ENCODE measurements at places on chromosomes 4 and X. TPM values are rescaled to one million over a fixed set of nuclear protein-coding genes. Genes with fewer than 3 reads are reported as not detected.

- no peak for DNase-seq
Measured at GRCh38 chr4:26763648-26764047, 97.0 kb upstream of the STIM2 start.

DNA sequence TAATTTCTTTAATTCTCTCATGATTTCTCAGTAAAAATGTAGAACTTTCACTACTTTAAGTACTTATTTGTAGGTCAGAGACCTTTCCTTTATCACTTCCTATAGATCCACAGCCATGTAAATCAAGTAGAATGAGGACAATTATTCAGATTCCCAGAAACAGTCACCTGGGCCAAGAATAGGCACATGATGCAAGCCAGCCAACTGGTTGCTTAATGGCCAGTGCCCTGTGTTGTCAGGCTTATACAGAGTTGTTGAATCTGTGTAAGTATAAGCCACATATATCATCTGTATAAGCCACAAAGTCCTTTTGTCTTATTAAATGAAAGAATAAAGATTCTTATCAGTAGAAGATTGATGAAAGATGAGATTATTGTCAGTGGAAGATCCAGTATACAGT lies 5.2 kb downstream of the BANK1 start:
- DNase-seq, result no peak

- no peak for DNase-seq
Measured at GRCh38 chr4:134027931-134028330, 173.7 kb downstream of the PABPC4L start.

DNA sequence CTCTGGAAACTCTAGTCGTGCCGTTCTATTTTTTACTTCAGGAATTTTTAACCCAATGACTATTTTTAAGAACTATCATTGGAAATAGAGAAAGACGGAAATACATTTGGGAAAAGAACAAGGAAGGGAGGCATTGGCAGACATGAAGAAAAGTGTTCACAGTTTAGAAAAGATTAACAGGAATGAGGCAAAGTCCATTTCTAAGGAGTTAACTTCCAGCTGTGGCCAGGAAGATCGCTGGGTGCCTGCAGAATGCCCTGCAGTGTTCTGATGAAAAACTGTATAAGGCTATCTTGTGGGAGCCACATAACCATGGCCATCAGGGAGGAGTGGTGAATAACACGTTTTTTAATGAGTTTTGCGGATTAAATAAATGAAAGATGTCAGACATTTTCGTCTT lies 150.6 kb upstream of the VCX3A start:
- no peak for DNase-seq

DNA sequence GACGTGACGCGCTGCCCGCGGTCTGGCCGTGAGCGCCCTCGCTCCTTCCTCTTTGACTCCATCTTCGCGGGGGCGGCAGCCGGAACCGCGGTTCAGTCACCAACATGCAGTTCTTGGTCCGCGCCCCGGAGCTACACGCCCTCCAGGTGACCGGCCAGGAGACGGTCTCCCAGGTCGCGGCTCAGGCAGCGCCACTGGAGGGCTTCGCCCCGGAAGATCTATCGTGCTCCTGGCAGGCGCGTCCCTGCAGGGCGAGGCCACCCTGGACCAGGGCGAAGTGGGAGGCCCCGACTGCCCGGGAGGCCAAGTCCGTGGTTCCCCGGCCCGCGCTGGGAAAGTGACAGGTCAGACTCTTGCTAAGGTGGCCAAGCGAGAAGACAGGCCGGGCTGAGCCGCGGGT lies 2.9 kb downstream of the TRIML2 start:
- DNase-seq, result no peak

GRCh38 chrX:136268051-136269048 lies 17.1 kb upstream of the MAP7D3 start:
- DNase-seq, result no peak

GRCh38 chr4:93777081-93777460 lies 51.5 kb upstream of the ATOH1 start:
- no peak for DNase-seq

DNA sequence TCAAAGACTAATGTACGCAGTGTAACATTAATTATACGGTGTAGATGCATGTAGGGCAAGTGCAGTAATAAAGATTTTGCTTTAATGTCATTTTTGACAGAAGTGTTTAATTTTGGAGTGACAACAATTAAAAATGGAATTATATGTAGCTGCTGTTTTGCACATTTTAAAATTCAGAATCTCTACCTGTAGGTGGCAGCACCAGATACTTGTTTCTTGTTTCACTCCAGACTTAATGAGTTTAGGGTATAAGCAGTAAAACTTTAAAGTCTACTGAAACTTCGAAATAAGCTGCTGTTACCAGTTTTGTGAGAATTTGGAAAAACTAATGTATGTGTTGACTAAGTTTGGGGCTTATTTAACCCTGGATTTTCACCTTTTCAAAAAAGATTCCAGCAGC lies 144.9 kb downstream of the POLA1 start:
- DNase-seq, result no peak

Gene IGFBP7
- total RNA-seq, result 132 TPM

Gene CXCL11
- total RNA-seq, result 0.26 TPM

Measured in esophagus squamous epithelium (tissue), 5 donors.